Activated naive CD8-positive, alpha-beta T cell treated with anti-CD3 and anti-CD28 coated beads, Interleukin-2, amount 50 U/mL, for 24 hours (primary cell): ENCODE measurements at places on chromosomes 5 and 9.

DNA sequence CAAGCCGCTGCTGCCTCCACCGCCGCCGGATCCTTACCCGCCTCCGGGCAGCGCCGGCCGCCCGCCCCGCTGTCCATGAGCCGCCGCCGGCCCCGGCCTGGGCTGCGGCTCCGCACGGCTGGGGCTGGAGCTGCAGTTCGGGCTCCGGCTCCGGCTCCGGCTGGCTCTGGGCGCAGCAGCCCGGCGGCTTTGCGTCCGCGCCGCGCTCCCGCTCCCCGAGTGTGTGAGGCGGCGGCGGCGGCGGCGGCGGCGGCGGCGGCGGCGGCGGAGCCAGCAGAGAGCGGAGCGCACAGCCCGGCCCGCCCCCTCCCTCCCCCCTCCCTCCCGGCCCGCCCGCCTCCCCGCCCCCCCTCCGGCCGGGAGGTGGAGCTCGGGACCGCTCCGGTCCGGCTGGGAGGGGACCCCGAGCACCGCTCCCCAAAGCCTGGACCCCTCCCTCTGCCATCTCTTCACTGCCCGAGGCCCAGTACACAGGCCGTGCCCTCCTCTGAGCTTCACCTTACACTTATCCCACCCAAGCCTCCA lies at the start of gene PCDH1:
Gene PCDH1 (minus strand): TSS at position 225 of the 525 bp plus-strand sequence. CDS start 148 bp downstream, at position 77.
- peak; percentile 23 for DNase-seq

DNA sequence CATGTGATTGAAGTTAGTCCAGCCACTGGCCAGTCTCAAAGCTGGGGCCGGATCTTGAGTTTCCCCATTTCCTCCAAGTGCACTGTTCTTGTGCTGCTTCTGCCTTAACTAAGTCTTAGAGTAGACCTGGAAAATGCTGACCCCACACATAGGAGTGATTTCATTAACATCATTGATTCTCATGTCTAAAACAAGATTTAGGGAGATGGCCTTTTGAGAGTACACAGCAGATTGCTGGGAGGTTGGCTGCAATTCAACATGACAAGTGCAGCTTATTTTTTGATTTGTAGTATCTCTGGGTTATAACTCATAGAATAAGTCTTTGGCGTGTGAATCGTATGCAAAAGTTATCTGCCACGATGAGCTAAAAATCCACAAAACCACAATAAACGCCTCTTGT lies 131.0 kb downstream of the CMYA5 start:
- DNase-seq: no peak

DNA sequence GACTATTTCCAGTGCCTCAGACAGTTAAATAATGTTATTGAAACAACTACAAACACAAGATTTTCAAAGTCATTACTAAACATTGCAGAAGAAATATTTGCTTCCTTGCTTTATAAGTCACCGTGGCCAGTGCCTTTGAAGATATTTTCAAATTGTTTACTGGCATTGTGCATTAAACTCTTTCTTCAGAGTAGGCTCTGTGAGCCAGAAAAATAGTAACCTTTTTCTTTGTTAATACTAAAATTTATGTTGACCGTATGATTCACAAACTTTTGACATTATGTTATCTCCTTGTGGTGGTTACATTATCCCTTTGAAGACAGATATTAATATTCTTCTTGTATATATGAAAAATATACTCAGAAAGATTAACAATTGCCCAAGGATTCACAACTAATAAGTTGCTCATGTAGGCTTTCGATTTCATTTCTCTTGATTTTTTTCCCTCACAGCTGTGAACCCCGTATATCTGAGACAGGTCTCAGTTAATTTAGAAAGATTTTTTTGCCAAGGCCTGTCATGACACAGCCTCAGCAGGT lies 140.1 kb downstream of the NR3C1 start:
- no peak for DNase-seq

- DNase-seq: no peak
Measured at GRCh38 chr5:97918620-97919019, 735.6 kb upstream of the RIOK2 start.

GRCh38 chr9:92171822-92172221 lies 56.6 kb upstream of the SPTLC1 start:
- DNase-seq: no peak

DNA sequence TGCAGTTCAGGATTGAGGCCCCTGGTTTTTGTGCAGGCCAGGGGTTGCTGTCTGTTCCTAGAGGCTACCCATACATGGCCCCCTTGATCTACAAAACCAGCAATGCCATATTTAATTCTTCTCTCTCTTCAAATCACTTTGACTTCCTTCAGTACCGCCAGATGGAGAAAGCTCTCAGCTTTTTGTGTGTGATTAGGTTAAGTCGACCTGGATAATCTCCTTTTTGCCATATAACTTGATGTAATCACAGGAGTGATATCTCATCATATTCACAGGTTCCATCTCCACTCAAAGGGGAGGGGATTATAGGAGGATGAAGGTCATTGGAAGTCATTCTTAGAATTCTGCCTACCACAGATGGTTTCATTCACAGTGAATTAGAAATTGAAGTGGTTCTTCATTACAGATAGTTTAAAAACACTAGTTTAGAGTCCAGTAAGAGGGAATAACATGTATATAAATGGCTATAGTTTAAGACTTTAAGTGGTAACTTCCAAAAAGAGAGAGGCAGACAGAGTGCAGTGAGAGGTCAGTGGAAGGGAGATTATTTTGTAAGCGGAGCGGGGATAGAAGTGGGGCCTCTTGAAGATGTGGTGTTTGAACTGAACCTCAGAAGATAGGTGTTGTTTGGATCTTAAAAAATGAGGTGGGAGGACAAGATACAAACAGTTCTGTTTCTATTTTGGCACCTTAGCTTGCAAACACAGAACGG lies 85.9 kb downstream of the GALNT10 start:
- DNase-seq: no peak

DNA sequence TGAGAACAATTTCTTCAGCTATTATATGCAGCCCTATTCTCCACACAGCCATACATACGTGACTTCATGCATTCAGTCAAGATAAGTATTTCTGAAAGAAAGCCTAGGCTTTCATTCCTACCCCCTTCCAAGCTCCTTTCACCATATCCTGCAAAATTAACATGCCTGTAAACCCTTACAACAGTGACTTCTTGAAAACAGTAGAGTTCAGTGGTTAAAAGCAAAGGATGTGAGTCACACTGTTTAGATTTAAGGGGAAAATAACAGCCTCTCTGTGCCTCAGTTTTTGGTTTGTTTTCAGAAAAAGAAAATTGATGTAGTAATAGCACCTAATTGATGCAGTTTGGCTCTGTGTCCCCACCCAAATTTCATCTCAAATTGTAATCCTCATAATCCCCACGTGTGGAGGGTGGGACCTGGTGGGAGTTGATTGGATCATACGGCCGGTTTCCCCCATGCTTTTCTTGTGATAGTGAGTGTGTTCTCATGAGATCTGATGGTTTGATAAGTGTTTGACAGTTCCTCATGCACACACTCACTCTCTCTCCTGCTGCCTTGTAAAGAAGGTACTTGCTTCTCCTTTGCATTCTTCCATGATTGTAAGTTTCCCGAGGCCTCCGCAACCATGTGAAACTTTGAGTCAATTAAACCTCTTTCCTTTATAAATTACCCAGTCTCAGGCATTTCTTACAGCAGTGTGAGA lies 264.8 kb downstream of the CETN3 start:
- no peak for DNase-seq

DNA sequence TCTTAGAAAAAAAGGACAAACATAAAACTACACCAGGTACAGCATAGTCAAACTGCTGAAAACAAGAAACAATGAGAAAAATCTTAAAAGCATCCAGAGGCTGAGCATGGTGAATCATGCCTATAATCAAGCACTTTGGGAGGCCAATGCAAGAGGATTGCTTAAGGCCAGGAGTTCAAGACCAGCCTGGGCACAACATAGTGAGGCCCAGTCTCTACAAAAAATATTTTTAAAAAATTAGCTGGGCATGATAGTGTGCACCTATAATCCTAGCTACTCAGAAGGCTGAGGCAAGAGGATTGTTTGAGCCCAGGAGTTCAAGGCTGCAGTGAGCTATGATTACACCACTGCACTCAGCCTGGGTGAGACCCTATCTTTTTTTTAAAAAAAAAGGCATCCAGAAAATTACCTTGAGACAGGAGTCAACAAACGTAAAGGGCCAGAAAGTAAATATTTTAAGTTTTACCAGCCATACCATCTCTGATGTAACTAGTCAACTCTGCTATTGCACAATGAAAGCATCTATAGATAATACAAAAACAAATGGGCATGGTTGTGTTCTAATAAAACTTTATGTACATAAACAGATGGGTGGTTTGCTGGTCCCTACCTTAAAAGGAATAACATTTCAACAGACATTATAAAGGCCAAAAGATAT lies 19.8 kb downstream of the AP3B1 start:
- no peak for DNase-seq
